Right cardiac atrium (tissue), 5 donors: ENCODE measurements at places on chromosomes 11 and 22. TPM values are rescaled to one million over a fixed set of nuclear protein-coding genes. Genes with fewer than 3 reads are reported as not detected.
A peak's percentile ranks its signal among the peaks of the same experiment; 100 is the strongest.

DNA sequence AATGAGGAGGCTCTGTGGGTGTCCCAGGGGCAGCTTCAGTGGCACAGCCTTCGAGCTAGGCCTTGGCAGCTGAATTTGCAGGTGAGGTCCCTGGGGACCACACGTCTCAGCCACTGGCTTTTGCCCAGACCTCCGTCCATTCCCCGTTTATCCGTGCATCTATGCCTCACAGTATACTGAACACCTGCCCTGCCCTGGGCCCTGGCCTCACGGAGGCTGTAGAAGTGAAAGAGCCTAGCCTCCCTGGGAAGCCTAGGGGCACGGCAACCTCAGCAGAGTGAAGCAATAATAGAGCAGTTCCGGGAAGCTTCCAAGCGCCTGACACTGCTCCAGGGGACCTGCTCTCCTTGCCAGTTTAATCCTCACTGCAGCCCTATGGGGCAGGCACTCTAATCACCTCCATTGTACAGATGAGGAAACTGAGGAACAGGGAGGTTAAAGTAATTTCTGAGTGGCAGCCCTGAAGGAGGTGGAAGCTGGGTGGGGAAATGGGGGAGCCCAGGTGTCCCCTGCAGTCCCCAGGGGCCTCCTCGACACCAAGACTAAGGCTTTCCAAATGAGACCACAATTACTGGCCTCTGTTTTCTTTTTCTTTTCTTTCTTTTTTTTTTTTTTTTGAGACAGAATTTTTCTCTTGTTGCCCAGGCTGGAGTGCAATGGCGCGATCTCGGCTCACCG is 2.7 kb upstream of the NFAM1 start:
- no peak for DNase-seq

Gene ISX
- polyA plus RNA-seq, result not detected

- no peak for DNase-seq
Observed at GRCh38 chr22:47110817-47111443, 348.5 kb downstream of the TBC1D22A start.

- peak; percentile 83 for DNase-seq
Observed at GRCh38 chr11:19683141-19683805, 29.4 kb upstream of the NAV2 start.

Gene GPR83
- polyA plus RNA-seq, result 0.25 TPM

GRCh38 chr11:65852508-65853245 is 5.3 kb downstream of the CFL1 start:
- peak; percentile 53 for DNase-seq

DNA sequence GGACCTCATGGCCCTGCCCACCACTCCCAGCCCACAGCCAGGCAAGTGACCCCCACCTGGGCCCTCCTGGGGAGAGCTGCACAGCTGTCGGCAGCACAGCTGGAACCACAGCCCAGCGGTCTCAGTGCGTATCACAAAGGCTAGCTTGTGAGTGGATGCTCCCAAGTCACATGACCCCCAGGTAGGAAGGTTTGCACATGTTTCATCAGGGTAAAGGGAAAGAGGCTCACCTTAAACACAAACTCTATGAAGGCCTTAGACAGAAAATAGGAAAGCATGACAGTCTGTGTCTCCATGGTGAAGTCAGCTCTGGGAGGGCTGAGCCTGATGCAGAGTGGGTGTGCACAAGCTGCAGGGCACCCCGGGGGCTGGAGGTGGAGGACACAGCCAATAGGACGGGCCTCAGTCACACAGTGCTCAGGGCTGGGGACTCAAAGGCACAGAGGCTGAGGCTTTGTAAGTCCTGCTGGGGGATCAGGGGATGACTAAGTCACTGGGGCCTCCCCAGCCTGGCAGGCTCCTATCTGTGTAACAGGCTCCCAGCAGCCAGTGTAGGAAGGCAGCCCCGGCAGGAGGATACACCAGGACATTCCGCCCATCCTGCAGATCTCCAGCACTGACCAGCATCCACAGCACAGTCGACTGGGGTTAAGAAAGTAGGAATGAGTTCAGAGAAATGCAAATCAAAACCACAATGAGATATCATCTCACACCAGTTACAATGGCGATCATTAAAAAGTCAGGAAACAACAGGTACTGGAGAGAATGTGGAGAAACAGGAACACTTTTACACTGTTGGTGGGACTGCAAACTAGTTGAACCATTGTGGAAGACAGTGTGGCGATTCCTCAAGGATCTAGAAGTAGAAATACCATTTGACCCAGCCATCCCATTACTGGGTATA is 22.0 kb downstream of the CELSR1 start:
- no peak for DNase-seq

DNA sequence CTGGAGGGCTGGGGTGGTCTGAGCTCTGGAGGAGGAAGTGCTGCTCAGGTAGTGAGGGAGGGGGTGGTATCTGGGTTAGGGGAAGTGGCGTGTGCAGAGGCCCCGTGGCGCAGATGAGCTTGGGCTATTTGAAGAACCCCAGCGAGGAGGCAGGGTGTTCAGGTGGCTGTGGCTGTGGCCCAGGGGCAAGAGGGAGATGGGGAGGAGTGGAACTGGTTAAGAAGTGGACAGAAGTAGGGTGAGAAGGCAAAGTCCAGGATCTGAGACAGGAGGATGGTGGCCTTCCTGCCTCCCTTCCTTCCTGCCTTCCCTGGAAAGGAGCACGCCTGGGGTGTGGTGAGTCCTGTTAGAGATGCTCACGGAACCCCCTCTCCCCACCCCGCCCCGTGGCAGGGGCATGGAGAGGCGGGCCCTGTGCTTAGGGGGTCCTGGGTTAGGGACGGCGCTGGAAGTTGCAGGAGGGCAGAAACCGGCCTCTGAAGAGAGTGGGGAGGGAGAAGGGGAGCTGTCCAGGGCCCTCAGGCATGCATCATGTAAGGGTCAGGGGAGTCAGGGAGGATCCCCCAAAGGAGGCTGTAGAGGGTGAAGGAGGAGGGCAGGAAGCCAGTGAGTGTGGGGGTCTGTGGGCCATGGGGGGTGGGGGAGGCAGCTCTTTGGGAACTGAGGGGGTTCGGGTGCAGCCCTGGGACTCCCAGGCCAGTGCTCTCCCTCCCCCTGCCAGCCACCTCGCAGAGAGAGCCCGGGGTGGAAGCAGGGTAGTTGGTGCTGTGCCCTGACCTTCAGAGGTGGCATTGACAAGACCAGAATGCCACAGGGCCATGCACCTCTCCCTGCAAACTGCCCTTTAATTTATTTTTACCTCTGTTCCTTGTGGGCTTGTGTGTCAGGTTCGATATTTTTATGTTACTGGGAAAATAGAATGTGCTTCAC is 63.7 kb upstream of the PARVG start:
- no peak for DNase-seq

- no peak for DNase-seq
Observed at GRCh38 chr11:126800009-126800408, 200.6 kb downstream of the KIRREL3 start.

- no peak for DNase-seq
Observed at GRCh38 chr22:17257121-17258001, 38.1 kb upstream of the ADA2 start.

GRCh38 chr11:135008412-135008811 is 596.4 kb upstream of the B3GAT1 start:
- no peak for DNase-seq

DNA sequence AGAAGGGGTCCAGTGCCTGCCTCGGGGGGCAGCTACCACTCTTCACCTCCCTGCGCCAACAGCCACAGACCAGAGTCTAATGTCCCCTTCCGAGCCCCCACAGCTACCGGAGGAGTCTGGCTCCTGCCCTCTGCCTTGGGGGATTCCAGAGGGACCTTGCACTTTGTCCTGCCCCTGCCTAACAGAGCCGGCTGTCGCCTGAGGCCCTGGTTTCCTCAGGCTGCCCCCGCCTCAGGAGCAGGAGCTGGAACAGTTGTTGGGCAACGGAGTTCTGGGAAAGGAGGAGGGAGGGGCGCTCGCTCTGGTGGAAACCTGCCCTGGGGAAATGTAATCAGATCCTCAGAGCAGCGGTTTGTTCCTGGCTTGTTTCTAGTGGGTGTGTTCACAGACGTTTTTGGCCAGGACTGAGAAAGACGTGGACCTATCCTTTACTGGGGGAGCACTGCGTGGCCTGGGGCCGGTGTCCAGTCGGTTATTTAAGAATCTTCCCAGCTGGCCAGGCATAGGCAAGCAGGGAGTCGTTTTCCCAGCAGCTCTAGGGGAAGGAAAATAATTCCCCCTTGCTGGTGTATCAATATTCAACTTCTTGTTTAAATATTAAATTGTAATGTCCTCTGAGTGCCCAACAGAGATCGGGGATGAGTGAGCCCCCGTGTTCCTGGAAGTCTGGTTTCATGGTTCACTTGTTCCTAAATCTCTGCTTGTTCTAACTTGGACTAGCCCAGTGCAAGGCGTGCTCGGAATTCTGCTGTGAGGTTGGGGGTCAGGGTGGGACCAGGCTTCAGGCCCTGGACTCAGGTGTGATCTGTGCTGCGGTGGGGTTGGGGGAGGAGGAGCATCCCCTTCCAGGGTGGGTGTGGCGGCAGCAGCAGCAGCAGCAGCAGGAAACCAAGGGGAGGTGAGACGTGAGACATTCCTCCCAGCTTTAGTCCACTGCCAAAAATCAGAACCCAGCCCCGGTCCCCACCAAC is 32.1 kb downstream of the A4GALT start:
- DNase-seq, result peak; percentile 92

Gene SIK2
- polyA plus RNA-seq, result 7.4 TPM

Gene TEX12
- polyA plus RNA-seq, result 0.20 TPM

GRCh38 chr11:92830377-92831155 is 138.9 kb upstream of the MTNR1B start:
- no peak for DNase-seq

GRCh38 chr11:105078283-105078682 is 33.1 kb upstream of the CARD16 start:
- no peak for DNase-seq

DNA sequence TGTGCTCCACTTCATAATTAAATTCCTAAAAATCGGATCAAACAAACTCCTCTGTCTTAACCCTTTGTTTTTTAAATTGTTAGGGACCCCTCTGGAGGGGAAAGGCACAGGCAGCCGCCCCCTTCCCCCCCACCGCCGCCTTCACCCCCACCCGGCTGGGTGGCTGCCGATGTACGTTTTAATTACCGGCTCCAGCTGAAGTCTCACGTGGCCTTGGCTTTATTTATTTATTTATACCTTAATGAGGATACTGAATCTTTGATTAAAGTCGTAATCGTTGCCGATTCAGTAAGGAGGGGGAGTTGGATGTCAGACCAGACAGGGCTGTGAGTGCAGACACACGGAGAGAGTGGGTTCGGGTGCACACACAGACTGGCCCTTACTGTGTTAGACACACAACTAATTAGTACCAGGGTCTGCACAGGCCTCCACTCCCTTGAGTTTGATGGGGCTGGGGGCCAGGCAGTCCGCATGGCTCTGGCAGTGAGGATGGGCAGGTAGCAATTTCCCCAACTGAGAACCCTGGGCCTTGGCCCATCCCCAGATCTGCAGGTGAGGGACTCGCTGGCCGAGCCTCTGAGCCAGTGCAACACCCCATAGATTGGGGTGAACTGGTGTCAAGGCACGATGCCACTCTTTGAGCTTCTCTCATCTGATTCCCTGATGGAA is 51.3 kb upstream of the NNMT start:
- DNase-seq, result peak; percentile 65

- peak; percentile 37 for DNase-seq
Observed at GRCh38 chr11:71459076-71459766, 6.2 kb downstream of the NADSYN1 start.

DNA sequence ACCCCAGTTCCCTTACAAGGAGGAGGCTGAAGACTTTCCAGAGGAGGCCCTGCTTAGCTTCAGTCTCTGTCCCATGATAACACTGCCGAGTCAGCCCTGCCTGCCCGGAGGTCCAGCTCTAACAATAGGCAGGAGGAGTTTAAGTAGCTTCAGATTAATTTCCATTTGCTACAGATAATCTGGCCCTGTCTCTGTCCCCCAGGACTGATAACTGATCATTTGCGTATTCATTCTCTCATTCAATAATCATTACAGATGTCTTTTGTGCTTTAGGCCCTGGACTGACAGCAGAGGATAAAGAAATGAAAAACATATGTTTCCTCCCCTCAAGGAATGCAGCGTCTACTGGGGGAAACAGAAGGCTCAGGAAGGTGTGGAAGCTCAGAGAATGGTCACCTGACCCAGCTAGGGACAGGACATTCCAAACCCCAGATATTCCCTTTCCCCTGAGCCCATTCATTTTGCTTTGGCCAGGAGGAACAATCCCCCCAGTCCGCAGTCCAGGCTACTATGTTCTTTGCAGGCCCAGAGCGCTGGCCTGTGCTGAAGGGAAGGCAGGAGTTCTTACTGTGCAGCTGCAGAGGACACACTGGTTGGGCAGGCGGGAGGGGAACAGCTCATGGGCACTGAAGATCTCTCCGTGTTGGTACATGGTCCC is 20.8 kb downstream of the CHRDL2 start:
- DNase-seq, result no peak

- DNase-seq, result no peak
Observed at GRCh38 chr11:83282084-83282716, 4.0 kb downstream of the CCDC90B start.

GRCh38 chr11:41056892-41057569 is 402.4 kb downstream of the LRRC4C start:
- DNase-seq, result peak; percentile 26

DNA sequence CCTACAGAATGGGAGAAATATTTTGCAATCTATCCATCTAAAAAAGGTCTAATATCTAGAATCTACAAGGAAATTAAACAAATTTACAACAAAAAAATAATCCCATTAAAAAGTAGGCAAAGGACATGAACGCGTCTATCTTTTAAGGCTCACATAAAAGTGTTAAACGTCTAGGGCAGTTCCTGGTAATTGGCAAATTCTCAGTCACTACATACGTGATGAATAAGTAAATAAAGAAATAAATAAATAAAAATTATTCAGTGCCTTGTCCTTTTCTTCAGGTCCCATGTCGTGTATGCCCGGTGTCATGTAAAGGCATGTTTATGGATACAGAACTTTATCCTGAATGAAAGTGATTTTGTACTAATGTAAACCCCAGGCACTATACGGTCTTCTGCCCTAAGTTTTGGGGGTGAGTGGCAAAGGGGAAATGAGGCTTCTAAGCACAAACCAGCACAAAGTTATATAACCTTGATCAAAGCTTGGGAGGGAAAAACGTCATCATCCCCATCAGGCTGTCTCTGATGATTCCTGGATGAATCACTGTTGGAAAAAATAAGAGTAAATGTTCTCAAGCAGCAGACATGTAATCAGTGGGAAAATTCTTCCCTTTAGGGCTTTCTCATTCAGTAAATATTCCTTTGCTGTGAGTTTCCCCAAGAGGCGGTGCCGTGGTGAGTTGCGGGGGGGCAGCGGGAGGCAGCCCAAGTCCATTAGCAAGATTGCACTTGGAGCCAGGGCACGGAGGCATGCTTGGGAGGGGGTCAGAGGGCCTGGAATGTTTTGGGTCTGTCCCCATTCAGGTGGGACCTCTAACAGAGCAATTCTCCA is 30.4 kb upstream of the MICAL2 start:
- peak; percentile 81 for DNase-seq
